ENCODE measurements at places on chromosomes 2 and 18.

DNA sequence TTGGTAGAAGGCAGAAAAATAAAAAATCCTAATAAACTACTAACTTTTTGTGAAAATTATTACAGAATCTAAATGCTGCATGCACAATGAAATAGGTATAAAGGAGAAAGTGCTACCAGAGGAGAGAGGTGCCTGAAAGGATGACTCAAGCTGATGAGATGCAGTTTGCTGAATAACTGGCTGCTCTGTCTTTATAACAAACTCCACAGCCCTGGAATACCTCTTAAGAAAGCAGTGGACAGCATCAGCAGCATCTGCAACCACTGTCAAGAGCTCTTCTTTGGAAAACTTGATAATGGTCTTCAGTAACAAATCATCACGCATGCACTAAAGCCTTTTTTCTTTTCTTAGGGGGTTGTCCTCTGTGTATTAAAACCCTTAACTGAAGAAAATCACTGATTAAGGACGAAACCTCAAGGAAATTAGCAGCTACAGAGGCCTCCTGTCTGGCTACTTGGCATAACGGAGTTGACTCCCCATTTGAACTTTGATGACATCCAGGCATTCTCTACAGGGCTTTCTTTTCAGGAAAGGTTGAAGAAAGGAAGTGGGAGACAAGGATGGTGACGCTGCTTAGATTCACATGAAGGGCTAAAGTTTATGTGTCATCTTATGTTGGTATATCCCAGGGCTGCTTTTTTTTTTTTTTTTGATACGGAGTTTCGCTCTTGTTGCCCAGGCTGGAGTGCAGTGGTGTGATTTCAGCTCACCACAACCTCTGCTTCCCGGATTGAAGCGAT is 28.8 kb downstream of the WDFY1 start:
- no peak for DNase-seq

DNA sequence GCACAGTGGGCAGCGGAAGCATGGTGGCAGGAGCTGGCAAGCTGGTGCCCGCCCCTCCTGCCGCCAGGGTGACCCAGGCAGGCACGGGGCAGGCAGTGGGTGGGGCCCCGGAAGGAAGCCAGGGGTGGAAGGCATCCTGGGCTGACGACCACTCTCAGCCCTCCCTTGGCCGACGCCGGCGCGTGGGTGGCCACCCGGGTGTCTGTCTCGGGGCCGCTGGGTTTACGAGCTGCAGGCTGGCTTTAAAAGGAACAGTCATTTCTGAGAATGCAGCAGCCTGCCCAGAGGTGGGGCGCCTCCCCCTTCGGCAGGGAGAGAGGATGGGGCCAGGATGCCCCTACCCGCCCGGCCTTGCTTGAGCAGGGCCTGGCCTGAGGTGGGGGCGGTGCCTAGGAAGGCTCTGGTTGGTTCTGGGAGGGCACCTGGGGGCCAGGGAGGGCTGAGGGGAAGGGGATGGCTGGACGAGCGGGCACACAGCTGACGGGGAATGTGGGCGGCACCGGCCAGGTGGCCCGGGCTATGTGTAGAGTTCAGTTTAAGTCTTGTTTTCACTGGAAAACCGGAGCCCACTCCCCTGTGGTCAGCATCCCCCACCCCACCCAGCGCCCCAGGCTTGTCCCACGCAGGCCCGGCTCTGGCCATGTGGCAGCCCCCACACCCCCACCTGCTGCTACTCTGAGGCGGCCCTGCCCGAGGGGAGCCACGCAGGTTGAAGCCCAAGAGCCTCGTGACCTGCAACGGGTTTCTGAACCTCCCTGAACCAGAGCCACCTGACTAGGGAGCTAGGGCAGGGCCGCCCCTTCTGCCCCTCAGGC is 6.3 kb downstream of the BOK start:
- DNase-seq, result no peak

DNA sequence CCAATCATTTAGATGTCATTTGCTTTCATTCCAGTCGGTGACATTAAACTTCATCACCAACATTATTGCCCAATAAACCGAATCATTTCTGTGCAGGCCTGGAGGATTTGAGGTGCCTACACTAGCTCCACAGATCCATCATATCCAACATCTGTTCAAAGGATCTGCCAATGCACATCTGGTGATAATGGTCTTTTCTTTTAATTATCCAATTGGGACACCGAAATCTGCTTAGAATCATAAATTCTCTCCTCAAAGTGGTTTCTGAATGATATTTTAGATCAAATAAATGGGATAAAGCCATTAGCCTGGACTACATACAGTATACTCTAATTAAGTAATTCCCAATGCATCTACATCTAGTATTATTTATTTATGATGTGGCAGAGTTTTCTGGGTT is 85.6 kb downstream of the ABCA12 start:
- DNase-seq, result no peak

DNA sequence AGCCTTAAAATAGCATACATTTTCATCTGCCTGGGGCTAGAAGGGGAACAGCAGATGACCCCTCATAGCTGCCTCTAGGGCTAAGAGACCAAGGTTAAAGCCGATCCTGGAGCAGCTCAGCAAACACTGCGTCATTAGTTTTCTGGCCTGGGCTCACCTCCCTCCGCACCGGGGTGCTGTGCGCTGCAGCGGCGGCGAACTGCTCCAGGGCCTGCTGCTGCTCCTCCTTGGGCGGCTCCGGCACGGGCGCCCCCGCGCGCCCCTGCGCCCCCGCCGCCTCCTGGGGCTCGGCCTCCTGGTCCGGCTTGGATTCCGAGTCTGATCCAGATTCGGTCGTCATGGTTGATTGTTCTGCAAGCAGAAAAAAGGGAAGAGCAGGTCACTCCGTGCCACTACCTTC is 55.0 kb downstream of the EPB41L3 start:
- no peak for DNase-seq

DNA sequence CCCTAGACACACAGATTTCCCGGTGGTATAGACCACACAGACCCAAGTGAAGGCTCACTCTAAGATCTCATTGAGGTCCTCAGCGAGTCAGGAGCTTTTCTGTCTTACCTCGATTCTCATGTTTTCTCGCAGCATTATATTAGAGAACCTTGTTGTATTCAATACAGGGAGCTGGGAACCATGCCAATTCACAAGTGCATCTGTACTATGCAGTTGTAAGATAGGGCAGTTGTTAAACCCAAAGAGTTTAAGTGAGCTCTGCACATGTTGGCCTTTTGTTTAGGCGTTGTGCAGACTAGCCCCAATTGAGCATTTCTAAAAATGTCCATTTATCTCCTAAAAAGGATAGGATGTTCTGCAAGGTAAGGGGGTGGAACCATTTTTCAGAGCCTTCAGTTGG is 59.6 kb downstream of the FEZ2 start:
- no peak for DNase-seq

- no peak for DNase-seq
Observed at GRCh38 chr2:167981945-167982344, 265.4 kb downstream of the STK39 start.

- DNase-seq, result peak; percentile 73
Observed at GRCh38 chr18:7038330-7038851, 79.2 kb downstream of the LAMA1 start.

- no peak for DNase-seq
Observed at GRCh38 chr2:100905132-100905805, 85.3 kb downstream of the NPAS2 start.

GRCh38 chr2:218981390-218981880 is 3.5 kb downstream of the FEV start:
- DNase-seq, result no peak

GRCh38 chr2:217793566-217794132 is 209.1 kb downstream of the TNS1 start:
- no peak for DNase-seq

GRCh38 chr2:30680121-30680520 is 127.1 kb downstream of the CAPN13 start:
- no peak for DNase-seq

GRCh38 chr2:183967756-183968155 is 630.6 kb upstream of the ZNF804A start:
- DNase-seq, result no peak

DNA sequence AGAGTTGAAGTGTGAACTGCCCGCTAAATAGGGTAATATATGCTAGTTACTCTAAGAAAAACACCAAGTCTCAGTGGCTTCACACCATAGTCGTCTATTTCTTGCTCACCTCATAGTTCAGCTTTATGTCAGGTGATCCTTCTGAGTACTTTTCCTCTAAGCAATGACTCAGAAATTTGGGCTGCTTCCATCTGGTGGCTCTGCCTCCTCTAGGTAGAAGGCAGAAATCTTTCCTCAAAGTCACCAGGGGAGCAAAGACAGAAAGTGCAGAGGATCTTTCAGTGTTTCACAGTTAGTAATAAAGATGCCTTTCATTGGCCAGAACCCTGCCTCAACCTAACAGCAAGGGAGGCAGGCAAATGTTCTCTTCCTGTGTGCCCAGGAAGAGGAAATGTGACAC is 17.3 kb downstream of the CDH20 start:
- no peak for DNase-seq

GRCh38 chr2:96306370-96306769 is 1.0 kb upstream of the SNRNP200 start:
- DNase-seq, result no peak

GRCh38 chr2:80573950-80574349 is 269.4 kb upstream of the LRRTM1 start:
- DNase-seq, result no peak

- DNase-seq, result no peak
Observed at GRCh38 chr2:1791006-1791605, 46.8 kb upstream of the PXDN start.

GRCh38 chr2:189233527-189233926 is 54.0 kb upstream of the COL5A2 start:
- DNase-seq, result no peak

DNA sequence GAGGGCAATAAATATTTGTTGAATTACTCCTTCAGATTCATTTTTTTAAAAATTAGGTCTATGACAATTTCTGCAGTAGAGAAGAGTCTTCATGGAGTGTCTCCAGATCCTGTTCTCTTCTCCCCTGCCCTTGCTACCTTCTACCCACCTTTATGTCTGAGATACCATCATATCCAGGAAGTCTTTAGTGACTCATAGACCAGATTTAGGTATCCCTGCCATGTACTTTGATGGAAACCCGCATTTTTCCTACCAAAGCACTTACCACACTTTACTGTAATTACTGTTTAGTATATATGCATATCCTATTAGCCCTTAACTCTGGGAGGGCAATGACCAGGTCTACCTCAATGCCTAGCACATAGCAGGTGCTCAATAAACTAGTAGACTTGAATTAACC is 11.6 kb downstream of the ZNF397 start:
- DNase-seq, result no peak

GRCh38 chr18:41263956-41264355 is 691.1 kb upstream of the PIK3C3 start:
- DNase-seq, result no peak

DNA sequence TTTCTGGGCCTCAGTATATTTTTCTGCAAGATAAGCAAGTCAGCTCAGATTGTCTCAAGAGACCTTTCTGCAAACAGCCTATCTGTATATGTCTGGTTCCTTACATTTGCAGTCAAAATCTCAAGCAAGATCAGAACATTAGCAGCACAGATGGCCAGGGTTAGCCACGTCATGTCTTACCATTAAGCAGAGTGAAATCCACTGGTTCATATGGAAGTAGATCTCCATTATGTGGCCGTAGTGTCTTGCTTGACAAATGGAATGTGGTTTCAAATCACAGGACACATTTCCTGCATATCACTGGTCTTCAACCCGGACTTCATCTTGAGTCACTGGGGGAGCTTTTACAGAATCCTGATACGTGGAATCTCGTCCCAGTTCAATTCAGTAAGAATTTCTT is 500.2 kb downstream of the FBXO15 start:
- no peak for DNase-seq

GRCh38 chr18:36942264-36942663 is 113.3 kb downstream of the KIAA1328 start:
- no peak for DNase-seq

DNA sequence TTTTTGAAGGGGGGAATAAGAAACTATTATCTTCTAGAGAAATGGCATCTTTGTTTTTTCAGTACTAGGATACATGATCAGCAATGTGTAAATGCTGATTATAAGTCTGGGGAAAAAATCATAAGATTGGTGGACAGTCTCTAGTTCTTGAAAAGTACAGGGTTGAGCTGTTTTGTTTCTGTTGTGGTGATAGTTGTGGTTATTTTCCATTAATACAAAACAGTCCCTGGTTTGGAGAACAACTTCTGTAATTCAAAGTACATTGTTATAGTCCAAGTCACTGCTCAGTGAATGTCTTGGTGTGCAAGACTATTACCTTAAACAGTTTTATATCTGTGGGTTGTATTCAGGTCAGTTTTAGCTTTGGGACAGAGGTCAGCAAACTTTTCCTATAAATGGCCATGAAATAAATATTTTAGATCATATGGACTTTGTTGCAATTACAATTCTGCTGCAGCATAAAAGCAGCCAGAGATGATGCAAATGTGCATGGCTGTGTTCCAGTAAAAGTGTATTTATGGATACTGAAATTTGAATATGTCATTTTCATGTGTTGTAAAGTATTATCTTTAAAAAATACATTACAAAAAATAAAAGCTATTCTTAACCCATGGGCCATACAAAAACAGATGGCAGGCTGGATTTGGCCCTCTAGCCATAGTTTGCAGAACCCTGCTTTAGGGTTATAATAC is 111.0 kb downstream of the CERS6 start:
- no peak for DNase-seq

GRCh38 chr18:48902856-48903601 is 47.7 kb downstream of the SMAD7 start:
- peak; percentile 62 for DNase-seq

DNA sequence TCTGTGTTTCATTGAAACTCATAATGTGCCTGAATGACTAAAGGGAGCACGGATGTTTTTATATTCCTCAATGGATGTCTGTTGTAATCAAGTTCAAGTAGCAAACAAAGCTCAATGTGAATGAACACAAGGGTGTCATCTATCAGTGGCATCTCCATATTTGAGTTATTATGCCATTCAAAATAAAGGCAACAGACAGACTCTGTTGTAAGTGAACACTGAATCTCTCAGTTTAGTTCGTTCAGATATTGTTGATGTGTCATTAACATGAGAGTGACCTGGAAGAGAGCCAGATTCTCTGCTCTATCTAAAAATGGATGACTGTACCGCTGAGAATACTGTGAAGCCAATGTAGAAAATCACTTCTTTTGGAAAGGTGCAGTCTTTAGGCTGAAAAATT is 118.7 kb downstream of the NUP35 start:
- DNase-seq, result no peak

GRCh38 chr18:67608191-67608590 is 91.7 kb upstream of the DSEL start:
- no peak for DNase-seq

DNA sequence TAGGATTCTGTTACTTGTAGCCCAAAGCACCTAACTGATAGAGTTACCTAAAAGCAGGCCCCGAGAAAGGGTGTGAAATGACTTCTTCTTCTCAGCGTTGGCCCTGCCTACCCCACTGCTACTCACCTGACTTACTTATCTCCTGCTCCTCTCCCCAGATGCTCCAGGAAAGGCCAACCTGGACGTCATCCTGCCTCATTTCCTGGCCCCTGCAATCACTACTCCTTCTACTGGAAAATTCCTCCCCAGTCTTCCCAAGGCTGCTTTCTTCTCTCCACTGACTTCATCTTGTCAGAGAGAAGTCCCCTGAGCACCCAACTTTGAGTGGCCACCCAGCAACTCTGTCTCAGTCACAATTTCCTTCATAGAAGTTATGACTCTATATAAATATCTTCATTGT is 63.4 kb upstream of the KLF7 start:
- no peak for DNase-seq

Measured in left forelimb (tissue), 1 donor.